ENCODE measurements at places on chromosomes 7 and 10.

DNA sequence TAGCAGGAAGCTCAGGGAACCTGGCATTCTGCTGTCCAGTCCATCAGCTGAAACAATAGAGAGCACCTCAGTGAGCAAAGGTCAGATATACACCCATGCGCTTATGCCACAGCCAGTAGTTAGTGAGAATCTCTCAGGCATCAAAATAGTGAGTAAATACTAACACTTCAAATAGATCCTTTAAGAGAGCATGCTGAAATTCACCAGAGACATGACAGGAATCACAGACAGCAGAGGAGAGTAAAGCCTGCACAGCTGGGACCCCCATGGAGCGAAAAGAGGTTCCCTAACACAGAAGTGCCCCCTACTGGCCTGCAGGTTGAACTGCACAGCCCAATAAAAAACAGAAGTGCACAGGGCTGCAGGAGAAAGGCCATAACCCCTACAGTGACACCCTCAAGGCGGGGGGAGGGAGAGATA is 57.6 kb upstream of the ANTXRL start:
- DNase-seq, result no peak

DNA sequence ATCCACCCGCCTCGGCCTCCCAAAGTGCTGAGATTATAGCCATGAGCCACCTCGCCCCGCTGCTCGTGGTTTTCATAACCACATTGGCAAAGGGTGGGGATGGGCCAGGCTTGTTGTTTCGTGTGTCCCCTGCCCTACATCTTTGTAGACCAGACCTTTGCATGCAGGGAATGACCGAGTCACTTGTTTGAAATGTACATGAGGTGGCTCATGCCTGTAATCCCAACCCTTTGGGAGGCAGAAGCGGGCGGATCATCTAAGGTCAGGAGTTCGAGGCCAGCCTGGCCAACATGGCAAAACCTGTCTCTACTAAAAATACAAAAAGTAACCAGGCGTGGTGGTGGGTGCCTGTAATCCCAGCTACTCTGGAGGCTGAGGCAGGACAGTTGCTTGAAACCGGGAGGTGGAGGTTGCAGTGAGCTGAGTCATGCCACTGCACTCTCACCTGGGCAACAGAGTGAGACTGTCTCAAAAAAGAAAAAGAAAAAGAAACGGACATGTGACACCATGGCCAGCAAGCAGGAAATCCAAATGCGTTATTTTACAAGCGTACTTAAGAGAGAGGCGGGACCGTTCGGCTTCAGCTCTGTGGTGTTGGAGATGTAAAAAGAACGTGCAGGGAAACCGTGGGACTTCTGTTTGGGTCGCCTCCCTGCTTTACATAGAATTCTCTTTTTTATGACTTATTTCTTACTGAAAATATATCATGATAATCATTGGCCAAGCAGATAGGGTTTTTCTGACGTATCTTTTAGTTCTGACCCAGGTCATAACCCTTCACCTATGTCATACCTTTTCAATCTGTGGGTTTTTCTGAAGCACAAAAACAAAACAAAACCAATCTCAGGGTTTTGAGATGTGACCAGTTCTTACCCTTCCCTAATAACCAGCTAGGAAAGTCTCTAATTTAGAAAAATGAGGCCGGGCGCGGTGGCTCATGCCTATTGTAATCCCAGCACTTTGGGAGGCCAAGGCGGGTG is 45.1 kb downstream of the WIPI2 start:
- no peak for DNase-seq

- DNase-seq, result no peak
Measured at GRCh38 chr7:144668503-144668902, 167.3 kb downstream of the TPK1 start.

DNA sequence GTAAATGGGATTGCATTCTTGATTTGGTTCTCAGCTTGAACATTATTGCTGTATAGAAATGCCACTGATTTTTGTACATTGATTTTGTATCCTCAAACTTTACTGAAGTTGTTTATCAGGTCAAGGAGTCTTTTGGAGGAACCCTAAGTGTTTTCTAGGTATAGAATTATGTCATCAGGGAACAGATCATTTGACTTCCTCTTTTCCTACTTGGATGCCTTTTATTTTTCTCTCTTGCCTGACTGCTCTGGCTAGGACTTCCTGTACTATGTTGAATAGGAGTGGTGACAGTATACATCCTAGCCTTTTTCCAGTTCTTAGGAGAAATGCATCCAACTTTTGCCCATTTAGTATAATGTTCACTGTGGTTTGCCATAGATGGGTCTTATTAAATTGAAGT is 48.8 kb downstream of the ANXA8 start:
- no peak for DNase-seq

DNA sequence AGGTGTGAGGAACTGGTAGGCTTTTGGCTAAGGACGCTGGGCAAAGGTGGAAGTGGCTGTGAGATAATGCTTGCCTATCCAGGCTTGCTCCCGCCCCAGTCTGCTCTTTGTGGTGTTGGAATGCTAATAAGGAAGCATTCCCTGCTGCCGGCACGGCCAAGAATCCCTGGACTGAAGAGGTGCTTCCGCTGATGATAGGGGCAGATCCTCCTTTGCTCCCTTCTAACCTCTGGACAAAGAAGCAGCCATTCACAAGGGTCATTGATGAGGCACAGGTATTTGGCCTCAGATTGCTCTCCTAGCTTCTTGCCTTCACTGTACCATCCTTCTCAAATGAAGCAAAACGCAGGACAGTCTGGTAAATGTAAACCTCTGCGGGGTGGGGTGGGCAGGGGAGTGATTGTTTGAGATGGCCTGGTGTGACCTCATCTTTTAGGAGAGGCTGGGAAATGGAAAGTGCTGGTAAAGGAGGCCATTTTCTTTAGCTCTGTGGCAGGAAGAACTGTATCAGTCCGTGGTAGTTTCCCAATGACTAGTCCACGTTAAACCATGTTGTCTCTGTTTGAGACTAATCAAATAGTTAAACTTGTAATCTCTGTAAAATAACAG is 1.7 kb downstream of the PGAM1 start:
- DNase-seq, result no peak

DNA sequence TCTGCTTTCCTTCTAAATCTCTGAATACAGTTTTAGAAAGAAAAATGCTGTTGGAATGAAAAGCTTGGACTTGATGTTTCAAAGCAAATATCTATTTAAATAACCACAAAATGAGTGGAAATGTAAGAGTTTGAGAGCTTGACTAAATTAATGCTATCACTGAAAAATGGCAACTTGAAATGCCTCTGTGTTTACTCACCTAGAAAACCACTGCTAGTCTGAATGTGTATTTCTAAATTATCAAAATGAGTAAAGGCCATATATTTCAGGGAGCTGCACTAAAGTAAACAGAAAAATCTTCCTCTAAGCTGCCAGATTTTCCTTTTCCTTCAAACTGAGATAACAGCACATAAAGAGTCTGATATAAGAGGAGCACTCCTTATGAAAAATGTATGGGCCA is 87.9 kb downstream of the DPY19L1 start:
- no peak for DNase-seq

DNA sequence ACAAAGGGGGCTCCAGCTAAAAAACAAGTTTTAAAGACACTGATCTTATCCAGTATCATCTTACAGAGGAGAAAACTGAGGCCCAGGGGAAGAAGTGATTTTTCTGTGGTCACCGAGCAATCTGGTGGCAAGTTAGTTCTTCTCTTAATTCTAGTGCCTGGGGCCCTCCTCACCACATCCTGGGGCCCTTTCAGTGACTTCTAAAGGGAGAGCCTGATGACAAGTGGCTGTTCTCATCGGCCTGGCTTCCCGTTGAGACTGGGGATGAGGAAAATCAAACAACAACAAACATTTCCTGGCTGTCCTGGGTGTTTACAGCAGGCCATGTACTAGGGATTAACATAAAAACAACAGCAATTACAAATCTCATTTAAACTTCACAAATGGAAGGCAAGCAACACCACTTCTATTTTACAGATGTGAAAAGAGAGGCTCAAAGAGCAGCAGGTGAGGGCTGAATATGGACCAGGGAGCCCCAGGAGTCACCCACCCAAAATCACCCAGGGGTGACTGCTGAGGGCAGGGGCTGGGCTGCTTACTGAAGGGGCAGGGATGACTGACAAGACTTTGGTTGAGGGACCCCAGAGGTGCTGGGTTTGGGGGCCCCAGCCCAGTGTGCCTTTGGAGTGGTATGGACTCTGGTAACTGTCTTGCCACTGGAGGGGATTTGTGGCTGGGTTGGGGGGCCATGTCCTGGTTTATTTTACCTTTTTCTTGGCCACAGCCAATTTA is 24.7 kb upstream of the MTPAP start:
- no peak for DNase-seq

DNA sequence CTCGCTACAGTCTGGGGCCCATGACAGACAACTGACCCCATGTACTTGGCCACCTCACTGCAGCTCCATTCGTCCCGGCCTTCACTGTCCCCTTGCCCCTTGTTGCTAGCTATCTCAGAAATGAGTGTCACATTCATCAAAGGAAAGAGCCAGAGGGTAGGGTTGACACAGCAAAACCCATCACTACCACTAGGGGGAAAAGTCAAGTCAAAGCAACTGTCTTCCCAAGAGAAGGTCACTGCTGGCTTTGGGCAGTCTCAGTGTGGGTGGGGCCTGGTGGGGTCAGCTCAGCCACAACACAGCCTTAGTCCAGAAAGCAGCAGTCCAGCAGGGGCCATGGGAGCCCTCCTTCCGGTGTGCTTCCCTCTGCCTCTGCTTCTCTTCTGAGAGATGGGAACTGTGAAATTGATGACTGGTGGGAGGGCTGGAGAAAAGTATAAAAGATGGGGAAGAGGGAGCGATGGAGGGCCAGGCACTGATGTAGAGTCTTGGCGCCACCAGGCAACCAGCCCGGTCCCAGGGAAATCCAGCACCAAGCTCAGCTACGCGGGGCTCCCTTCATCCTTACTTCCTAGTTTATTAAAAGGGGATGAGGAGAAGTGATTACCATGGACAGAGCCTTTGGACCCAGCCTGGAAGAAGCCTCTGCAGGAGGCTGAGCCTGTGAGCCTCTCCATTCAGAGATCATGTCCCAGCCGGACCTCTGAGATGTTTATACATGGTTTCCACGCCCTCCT is 58.0 kb downstream of the PLXNA4 start:
- no peak for DNase-seq

DNA sequence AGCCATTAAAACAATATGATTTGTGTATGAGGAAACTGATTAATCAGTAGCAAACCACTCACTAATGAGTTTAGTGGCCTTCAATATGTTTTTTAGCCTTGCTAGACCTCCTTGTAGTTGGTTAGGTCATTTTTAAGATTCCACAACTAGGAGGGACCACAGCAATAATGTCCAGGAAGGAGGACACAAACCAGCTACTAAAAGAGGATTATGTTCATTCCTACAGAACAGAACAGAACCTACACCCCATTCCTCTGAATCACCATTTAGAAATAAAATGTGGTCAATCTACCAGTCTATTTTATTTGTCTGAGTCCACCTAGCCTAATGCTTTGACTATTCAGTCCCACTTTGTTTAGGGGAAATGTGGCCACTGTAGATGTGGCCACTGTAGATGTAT is 226.3 kb downstream of the GLI3 start:
- DNase-seq, result no peak

GRCh38 chr7:38335128-38335491 is 61.7 kb upstream of the TARP start:
- no peak for DNase-seq

DNA sequence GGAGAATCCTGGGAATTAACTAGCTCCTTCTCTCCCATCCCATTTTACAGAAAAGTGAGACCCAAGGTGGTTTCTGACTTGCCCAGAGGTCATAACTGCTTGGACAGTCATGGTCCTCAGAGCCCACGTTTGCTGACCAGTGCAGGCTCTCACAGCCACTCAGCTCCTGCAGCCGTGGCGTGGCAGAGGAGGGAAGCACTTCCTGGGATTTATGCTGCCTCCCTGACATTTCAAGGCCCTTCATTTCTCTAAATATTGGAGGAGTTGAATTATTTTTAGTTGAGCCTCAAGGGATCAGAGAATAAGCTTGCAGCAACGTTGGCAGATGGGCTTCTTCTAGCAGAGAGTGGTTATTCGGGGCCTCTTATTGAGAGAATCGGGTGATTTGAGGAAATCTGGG is 77.1 kb downstream of the LHPP start:
- no peak for DNase-seq

- no peak for DNase-seq
Measured at GRCh38 chr7:14195871-14196270, 206.4 kb upstream of the ETV1 start.

DNA sequence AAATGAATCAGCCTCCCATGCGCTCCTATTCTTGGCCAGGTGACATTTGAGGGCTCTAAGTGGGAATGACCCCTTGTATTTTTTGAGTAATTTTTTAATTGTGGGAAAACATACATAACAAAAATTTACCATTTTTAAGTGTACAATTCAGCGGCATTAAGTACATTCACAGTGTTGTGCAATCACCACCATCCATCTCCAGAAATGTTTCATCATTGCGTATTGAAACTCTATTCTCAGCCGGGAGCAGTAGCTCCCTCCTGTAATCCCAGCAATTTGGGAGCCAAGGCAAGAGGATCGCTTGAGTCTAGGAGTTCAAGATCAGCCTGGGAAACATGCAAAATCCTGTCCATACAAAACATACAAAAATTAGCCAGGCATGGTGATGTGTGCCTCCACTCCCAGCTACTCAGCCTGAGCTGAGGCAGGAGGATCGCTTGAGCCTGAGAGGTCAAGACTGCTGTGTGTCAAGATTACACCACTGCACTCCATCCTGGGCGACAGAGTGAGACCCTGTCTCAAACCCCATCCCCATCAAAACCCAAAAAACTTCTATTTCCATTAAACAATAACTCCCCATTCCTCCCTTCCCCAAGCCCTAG is 2.5 kb downstream of the ANTXRL start:
- no peak for DNase-seq

GRCh38 chr7:1045069-1046063 is 1.0 kb downstream of the GPR146 start:
- no peak for DNase-seq

DNA sequence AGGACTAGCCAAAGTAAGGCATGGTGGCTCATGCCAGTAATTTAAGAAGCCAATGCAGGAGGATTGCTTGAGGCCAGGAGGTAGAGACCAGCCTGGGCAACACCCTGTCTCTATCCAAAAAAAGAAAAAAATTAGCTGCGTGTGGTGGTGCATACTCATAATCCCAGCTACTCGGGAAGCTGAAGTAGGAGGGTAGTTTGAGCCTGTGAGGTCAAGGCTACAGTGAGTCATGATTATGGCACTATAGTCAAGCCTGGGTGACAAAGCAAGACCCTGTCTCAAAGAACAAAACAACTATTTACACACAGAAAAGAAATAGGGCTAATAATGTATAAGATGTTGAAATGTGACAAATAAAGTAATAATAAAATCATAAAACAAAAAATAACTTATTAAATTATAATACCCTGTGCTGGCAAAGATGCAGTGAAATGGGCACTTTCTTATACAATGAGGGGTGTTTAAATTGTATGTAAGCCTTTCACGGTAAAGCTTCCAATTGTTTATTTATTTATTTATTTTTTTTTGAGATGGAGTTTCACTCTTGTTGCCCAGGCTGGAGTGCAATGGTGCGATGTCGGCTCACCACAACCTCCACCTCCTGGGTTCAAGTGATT is 175.2 kb downstream of the TPST1 start:
- no peak for DNase-seq

GRCh38 chr7:136267822-136268221 is 290.7 kb upstream of the MTPN start:
- DNase-seq, result no peak
